ENCODE measurements at places on chromosomes 6 and 20. TPM values are rescaled to one million over a fixed set of nuclear protein-coding genes. Genes with fewer than 3 reads are reported as not detected.

The KIF13A gene
- 0.05 TPM for total RNA-seq

The POM121L2 gene
- total RNA-seq, result not detected

The TAP1 gene
- total RNA-seq, result 103 TPM

The DEFB132 gene
- total RNA-seq, result not detected

The GPX5 gene
- not detected for total RNA-seq

The RRAGD gene
- 9.6 TPM for total RNA-seq

The HMGCLL1 gene
- total RNA-seq, result not detected

The SRSF12 gene
- total RNA-seq, result not detected

The CRISP2 gene
- total RNA-seq, result not detected

The ZNF335 gene
- 77.4 TPM for total RNA-seq

The FOXA2 gene
- total RNA-seq, result not detected

The FAM209B gene
- 3.7 TPM for total RNA-seq

The GUCA1A gene
- total RNA-seq, result not detected

The MUC21 gene
- not detected for total RNA-seq

The OGFRL1 gene
- total RNA-seq, result 4.0 TPM

The SPDEF gene
- total RNA-seq, result not detected

The TSHZ2 gene
- 84.5 TPM for total RNA-seq

The CPXM1 gene
- total RNA-seq, result 0.15 TPM

The ADGRG6 gene
- total RNA-seq, result 0.24 TPM

The BPIFB1 gene
- not detected for total RNA-seq

The HTR1B gene
- not detected for total RNA-seq

The HLA-A gene
- 1,836 TPM for total RNA-seq

The KIFC1 gene
- 81.6 TPM for total RNA-seq

The LATS1 gene
- total RNA-seq, result 34.0 TPM

The NTSR1 gene
- total RNA-seq, result 0.13 TPM

Measured in naive thymus-derived CD4-positive, alpha-beta T cell (primary cell).